ENCODE measurements at places on chromosomes 5 and 9.

DNA sequence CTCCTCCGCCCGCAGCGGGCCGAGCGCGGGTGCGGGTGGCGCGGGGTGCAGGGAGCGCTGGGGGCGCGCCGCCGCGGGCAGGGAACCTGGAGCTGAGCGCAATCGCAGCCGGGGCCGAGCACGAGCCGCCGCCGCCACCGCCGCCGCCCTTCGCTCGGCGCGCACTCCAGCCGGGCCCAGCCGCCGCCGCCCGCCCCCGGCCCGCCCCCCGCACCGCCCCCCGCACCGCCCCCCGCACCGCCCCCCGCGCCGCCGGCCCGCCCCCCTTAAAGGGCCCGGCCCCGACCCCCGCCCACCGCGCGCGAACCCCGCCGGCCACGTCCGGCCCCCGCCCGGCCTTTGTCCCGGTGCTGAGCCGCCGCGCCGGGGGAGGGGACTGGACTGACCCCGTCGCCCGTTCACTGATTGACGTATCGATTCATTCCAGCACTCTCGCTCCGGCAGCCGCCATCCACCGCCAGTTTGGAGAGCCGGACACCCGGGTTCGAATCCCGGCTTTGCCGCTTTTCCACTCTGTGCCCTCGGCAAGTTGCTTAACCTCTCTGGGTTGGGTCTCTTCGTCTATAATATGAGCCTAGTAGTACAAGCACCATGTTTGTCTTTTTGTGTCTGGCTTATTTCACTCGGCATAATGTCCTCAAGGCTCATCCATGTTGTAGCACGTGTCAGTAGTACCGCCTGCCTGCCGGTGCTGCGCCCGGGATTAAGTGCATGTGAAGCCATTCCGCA, at the start of gene SH3PXD2B:
Gene SH3PXD2B (minus strand): TSS at position 168 of the 729 bp plus-strand sequence. CDS start 173 bp downstream, outside the sequence.
- peak; percentile 43 for DNase-seq

DNA sequence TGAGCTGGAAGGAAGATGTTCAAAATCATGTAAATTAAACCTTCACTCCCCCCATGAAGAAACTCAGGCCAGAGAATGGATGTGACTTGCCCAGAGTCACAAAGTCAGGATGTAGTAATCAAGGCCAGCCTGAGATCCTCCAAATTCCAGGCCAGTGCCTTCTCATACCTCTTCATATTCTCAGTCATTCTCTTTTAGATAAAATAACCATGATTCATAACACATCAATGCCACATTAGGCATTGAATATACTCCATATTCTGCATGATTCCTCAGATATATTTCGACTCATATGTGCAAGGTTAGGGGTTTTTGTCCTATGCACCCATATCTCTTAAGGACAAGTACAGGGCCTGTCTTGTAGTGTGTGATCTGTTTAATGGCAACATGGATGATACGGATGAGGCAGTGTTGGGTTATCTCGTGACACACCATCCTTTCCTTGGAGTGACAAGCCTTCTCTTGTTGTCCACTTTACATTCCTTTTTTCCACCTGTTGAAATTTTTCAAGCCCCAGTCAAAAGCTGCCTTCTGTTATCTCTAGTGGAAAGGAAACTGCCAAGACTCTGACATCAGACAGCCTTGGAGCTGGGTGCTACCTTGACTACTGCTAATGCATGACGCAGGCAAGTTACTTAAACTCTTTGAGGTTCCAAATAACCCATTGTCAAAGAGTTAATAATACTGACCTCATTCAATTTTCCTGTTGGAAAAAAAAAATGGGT, 227.5 kb upstream of the NR4A3 start:
- DNase-seq: no peak

DNA sequence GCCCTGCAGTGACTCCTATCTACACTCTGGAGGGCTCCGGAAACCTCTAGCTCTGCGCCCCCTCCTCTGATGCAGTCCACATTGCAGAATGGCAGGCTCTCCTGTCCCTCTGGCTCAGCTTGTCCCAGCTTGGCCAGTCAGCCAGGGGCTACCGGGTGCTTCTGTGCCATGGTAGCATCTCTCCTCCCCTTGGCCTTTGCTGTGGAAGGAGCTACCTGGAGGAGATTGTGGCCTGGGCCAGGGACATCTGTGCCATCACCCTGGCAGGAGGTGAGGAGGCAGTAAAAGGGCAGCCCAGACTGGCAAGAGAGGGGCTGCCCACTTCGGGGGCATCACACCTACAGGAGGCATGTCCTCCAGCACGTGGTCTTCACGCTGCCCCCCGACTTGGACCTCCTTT, 38.1 kb upstream of the FCN1 start:
- DNase-seq: no peak

DNA sequence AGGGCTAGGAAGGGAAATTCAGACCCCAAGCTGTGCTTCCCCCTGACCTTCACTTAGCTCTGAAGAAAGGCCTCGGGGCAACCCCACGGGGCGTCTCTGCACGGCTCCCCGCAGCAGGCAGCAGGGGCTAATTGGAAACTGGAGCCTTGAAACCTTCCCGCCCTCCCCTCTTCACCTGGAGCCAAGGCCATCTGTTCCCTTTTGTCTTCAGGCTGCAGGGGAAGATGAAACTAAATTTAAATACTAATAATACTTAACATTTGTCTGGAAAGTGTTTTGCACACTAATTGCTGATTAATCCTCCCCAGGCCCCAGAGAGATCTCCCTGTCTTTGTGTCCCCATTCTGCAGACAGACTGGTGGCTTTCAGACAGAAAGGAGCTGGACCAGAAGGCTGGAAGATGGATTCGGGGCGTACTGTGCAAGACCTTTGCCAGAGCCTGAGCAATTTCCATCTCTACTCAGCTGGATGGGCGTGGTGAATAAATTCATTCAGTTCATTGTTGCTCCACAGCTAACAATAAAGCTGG, 34.1 kb upstream of the CPLX2 start:
- no peak for DNase-seq

GRCh38 chr5:159427180-159428012, 97.1 kb upstream of the IL12B start:
- peak; percentile 17 for DNase-seq

DNA sequence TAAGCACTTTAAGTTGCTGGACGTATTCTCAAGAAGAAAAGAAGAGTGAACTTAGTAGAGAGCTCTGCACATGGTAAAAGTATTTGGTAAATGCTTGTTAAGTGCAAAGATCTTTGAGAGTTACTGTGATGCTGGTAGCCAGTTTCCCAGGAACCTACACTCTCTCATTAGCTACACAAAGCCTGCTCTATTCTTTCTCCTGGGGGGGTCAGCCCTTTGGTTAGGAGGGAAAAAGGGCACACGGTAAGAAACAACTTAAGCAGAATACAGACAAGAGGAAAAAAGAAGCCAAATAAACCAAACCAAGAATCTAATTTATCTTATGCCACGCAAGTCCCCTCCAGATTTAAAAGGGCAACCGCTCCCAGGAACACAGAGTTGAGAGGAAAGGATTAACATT, 1100.1 kb upstream of the CDH10 start:
- DNase-seq: no peak

- DNase-seq: no peak
Measured at GRCh38 chr9:109715344-109715743, 64.7 kb upstream of the PALM2AKAP2 start.

DNA sequence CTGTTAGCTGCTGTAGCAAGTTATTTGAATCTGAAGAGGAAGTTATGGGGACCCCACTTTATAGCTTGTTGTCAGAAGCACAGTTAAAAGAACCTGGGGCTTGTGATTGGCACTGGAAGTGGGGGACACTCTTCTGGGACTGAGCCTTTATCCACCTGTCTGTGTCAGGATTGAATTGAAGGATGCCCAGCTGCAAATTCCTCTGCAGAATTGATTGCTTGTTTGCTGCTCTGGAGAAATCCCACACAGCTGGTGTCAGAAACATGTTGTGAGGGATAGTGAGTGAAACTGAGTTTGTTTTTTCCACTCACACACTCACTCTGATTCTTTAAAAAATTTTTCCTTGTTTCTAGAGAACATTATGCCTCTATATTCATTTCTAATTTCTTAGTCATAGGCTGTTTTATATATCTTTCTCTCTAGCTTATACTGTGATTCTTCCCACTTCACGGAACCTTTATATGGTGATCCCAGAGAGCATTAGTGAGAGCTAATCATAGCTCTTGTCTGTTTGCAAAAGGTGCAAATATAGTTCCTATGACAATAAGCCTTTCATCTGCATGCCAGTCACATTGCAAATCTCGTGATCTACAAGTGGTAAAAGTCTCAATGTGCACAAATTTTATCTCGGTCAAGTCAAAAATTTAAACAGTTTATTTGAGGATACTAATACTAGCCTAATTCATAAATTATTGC, 188.5 kb upstream of the EDIL3 start:
- DNase-seq: no peak

- no peak for DNase-seq
Measured at GRCh38 chr9:29322240-29322639, 1749.0 kb upstream of the C9orf72 start.

DNA sequence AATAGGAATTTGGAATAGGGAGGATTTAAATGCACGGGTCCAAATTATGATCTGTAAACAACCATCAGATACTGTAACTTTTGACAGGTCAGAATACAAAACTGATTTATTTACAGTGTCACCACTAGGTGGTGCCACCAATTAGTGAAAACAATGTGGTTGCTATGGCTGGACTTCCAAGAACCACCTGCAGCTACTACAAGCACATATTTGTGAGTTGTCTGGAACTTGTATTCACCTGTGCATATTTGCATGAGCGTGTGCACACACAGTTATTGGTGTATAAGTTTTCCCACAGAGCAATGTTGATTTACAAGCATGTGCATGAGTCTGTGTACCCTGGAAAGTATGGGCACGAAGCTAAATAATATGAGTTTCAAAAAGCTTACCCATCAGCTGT, 3.0 kb upstream of the HRCT1 start:
- DNase-seq: peak; percentile 70

GRCh38 chr5:163565931-163566608, 60.7 kb downstream of the MAT2B start:
- DNase-seq: peak; percentile 14

- no peak for DNase-seq
Measured at GRCh38 chr9:85987236-85987635, 46.3 kb downstream of the NAA35 start.

DNA sequence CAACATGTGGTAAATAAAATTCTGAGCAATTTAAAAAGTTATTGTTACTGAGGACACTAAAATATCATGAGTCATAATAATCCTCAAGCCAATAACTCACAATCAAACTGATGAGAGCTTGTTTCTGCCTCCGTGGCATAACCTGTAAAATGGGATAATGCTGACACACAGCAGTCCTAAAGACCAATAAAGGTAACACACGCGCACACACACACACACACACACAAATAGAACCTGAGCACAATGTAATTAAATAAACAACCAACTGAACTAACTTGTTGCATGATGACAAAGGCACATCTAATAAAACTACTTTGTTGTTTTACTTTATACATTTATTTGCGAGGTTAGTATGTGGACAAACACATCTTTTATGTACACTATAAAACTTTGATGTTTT, 358.2 kb downstream of the BNC2 start:
- DNase-seq: no peak

GRCh38 chr5:179266291-179267070, 78.8 kb downstream of the ADAMTS2 start:
- DNase-seq: no peak

GRCh38 chr5:153753645-153754432, 263.4 kb downstream of the GRIA1 start:
- no peak for DNase-seq

DNA sequence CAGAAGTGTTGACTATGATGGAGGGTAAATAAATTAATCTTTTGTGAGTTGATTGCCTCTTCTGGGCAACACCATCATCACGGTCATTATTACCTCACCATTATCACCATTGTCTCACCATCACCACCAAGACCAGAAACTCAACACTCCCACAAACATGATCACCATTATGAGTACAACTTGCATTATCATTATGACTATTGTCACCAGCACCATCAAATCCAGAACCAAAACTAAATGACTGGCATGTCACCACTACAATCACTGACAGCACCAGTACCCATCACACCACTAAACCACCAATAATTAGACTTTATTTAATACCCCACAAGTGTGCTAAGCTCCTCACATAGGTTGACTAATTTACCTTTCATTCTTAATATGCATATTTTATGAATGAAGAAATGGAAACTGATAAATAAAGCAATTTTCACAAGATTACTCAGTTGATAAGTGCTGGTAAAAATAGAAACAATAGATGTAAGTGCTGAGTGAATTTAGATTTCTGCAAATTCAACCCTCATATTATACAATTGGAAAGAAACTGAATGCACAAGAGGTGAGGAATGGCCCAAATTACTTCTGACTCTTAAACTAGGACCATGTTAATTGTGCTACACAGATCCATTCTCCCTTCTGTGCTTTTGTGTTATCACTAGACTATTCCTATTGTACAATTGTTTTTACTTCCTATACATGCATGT, 517.8 kb upstream of the PAPPA start:
- DNase-seq: no peak

DNA sequence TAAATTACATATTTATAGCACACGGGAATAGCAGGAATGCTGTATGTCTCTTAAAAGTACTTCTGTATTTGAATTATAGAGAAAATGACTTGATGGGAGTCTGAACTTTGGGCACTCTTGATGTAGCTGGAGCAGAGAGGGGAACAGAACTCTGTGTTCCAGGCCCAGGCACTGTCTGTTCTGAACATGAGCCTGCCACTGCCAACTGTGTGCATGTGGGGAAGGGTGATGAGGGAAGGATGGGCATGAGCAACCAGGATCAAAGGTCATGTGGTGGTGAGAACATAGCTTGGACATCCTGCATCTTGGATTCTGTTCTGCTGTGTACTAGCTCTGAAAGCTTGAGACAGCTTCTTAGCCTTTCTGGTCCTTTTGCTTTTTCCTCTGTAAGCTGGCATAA, 16.4 kb upstream of the ZBED3 start:
- DNase-seq: no peak

GRCh38 chr9:10921671-10922070, 308.9 kb upstream of the PTPRD start:
- no peak for DNase-seq

DNA sequence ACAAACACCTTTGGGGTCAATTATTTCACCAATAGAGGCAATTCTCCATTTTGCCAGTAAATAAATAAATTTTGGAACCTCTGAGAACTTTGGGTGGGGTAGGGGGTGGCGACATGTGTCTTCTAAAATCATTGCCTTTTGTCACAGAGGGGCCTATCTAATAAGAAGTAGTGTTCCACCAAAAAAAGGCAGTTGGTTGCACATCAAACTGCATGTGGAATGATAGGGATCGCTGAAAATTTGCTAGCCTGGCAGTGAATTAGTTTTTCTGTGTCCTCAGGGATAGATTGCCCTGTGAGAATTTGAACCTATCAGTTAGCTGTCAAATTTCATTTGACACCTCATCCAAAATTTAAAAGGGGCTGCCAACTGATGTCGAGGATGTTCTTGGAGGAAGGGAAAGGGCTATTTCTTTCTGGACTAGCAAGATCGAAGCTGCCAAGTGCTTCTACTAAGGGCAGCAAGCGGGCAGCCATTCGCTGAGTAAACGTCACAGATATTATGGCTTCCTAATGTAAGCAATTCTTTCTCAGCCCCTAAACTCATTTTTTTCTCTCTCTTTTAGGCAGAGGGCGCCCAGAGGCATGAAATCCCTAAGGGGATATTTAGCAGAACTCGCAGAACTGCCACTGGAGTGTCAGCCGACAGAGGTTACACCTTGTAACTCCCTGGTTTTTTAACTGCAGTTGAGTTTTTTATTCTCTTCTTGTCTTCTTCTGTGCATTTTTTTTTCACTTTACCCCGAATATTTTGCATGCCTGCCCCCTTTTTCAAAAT, 2208.1 kb upstream of the WWC1 start:
- no peak for DNase-seq
